ENCODE measurements at places on chromosomes 6 and 20.
A peak's percentile ranks its signal among the peaks of the same experiment; 100 is the strongest.

DNA sequence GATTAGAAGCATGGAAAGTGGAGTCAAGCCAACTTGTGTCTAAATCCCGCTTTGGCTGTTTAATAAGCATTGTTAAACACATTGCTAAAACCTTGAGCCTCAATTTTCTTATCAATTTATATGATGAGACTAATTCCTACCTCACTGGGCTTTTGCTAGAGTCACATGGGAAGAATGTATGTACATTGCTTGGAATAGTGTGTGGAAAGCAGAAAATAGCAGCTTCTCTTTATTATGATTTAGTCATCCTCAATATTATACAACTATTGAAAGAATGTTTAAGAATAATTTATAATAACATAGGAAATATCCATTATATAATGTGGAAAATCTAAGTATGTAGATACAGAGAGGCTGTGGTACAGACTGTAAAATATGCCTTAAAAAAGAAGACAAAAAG is 313.0 kb upstream of the CDYL start:
- no peak for DNase-seq

DNA sequence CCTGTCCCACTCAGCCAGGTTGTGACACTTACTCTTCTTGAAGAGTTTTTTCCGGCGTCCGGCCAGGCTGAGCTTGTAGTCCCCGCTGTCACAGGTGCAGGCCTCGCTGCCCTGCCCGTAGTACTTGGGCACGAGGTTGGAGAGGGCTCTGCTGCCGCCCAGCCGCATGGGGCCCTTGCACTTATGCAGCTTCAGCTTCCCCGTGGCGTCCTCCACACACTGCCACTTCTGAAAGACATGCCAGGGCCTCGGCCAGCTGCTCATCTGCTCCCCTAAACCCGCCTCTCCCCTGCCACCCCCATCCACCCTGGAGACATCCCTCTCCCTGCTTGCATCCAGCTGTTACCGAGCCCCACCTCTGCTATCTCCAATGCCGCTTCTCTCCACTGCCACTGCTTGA is 113.1 kb downstream of the SULF2 start:
- DNase-seq, result no peak

GRCh38 chr6:71766796-71767195 is 119.6 kb upstream of the RIMS1 start:
- no peak for DNase-seq

- no peak for DNase-seq
Observed at GRCh38 chr20:8621001-8621400, 447.9 kb upstream of the PLCB4 start.

- no peak for DNase-seq
Observed at GRCh38 chr6:168385858-168386735, 54.9 kb upstream of the SMOC2 start.

- no peak for DNase-seq
Observed at GRCh38 chr6:135667691-135668455, 170.3 kb upstream of the AHI1 start.

DNA sequence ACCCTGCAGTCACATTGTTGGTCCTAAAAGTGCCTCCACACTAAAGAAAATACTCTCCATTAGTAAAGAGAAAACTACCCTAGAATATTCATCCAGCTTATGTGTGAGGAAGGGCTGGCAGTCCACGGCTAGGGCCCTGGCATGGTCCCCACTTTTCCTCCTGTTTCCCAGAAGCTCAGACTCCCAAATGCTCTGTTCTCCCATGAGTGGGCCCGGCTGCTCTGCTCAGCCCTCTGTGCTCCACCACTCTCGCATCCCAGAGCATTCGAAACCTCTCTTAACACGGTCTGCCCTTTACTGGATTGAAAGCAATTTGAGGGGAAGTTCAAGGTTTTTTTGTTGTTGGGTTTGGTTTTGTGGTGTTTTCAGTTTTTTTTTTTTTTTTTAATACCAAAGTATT is 61.8 kb downstream of the APCDD1L start:
- DNase-seq, result no peak

DNA sequence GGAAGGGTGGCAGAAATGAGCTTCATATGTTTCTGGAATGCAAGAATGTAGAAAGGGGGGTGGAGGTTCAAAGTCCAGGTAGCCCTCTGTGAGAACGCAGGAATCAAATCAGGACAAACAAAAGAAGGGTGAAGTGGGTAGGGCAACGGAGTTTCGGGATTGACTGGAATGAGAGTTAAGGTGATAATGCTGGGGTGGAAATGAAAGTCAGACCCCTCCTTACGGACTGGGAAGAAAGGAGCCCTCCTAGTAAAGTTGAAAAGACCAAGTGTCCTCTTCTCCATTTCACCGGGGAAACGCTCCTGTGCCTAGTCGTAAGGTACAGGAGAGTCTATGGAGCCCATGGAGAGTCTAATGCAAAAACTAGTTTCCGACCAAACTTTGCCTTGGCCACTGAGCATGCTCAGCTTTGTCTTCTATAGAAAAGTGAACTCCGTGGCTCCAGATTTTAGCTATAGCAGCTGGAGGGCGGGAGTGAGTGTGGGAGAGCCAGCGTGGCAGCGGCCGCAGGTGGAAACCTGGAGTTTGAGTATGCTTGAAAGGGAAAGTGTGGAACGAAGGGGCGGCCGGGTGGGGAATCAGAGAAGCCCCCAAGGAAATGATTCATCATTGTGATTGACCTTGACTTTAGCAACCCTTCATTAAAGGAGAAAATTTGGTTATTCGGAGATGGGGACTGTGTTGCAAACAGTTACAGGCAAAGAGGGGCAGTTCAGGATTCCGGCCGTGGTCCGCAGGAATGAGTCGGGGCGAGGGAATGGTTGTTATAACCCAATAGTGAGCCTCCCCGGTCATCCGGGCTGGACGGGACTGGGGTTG is 1.3 kb upstream of the LRRC1 start:
- peak; percentile 29 for DNase-seq

GRCh38 chr20:37357481-37358365 is 11.8 kb downstream of the SRC start:
- no peak for DNase-seq

DNA sequence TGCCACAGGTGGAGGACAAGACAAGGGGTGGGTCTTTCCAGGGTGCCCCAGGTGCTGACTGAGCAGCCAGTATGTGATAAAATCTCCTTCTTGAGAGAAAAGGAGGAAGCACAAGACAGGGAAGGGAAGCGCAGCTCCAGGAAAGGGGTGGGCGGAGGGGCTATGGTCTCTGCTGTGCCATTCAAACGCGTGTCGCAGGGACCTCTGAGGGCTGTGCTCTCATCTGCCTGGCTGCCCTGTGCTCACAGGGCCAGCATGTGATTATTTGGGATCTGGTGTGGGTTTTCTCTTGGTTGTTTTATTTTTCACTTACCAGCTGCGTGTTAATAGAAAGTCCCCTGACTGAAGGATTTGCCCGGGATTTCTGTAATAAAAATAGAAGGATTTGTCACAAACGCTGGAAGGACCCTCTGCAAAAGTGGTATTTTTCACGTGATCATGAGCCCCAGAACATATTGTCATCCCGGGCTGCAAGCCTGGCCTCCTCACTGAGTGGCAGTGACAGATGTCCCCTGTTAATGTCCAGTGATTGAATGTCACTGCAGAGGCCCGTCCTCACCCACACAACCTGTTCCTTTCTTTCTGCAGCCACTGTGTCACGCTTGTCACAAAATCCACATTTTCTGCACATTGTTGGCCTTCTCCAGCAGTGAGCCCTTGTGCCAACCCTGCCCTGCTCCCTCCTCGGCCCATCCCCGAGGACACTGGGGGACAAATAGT is 35.0 kb upstream of the VSX1 start:
- no peak for DNase-seq

DNA sequence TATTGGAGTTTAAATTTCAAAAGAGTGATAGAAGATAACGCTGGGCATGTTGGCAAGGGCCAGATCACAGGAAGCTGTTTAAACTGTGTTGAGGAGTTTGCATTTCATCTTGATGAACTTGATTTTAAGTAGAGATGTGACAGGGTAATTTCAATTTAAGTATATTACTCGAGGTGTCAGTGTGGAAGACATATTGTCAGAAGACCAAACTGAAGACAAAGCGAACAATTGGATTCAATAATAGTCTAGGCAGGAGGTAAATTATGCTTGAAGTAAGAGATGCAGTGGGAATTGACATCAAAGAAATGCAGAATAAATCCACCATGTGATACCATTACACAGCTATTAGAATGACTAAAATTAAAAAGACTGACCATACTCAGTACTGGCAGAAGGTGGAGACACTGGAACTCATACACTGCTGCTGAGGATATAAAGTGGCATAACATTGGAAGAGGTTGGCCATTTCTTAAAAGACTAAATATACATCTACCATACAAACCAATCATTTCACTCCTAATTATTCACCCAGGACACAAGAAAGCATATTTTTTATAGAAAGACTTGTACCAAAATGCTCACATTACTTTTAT is 240.8 kb downstream of the ARHGAP18 start:
- no peak for DNase-seq

DNA sequence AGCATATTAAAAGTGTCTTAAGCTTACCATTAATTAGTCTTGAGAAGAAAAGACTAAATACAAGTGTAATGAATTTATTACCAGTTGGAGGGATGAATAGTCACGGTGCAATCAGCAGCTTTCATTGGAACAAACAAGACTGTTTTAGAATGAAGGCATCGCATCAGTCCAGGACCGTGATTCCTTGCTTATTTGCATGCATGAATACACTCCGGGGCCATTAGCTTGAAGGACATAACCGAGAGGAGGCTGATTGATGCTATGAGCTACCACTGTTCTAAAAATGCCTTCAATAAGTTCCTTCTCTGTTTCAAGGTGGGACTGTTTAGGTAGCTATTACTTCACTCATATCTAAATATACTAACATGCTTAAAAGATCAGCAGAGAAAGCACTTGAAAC is 17.9 kb downstream of the PROKR2 start:
- peak; percentile 43 for DNase-seq

DNA sequence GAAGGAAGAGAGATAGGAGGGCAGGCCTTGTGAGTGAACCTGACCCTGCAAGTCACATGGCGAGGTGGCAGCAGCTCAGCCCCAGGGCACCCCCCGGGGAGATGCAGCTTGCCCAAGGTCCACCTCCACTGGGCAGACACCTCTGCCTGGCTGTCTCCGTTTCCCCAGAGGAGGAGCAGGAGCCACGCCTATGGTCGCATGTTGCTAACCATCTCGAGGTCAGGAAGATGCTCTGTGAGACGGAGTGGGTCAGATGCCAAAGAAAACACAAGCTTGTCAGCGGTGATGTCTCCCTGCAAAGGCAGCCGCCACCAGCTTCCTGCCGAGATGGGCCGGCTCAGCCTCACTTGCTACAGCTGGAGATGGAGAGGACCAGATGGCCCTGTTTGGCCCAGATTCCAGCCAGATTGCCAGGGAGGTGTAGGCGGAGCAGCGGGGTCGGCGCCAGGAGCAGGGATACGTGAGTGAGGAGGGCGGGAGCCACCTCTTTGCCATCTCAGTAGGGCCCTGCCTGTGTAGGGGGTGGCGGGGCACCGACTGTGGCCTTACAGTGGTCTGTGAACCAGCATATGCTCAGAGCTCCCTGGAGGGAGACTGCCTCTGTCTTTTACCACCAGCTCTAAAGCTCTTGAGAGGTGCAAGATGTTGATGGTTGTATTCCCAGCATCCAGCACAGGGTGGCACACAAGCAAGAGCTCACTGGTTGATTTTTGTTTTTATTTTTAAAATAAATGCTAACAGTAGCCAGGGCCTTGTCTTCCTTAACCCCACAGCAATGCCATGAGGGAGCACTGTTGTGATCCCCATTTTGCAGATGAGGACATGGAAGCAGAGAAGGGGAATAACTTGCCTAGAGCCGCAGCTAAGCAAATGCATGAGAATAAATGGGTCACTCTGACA is 42.9 kb upstream of the FAM83D start:
- no peak for DNase-seq

DNA sequence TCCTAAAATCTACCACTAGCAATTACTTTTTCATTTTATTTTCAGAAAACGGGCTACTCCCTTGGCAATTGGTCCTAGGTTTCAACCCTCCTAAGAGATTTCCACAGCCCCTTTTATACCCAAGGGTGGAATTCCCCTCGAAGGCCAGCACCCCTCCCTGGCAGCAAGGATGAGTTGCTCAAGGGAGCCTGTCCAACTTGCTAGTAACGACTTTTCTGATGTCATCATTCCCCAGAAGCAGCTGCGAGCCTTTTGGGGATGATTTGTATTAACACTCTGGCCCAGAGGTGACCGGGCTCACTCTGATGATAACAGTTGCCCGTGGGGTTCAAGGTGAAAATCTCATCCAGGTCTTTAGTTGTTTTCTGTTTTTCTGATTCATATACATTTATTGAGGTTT is 30.7 kb upstream of the NAA20 start:
- DNase-seq, result no peak

DNA sequence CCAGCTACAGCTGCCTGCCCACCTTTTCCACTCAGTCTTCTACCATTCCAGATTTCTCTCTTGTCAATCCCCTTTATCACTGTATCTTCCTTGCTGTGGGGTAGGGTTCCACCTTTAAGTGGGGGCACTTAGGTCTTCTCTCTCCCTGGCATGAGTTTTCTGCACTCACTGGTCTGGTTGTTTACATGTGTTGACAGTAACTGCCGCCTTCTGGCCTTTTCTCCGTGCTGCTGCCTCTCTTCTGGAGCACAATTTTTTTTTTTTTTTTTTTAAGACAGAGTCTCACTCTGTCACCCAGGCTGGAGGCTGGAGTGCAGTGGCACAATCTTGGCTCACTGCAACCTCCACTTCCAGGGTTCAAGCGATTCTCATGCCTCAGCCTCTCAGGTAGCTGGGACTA is 12.0 kb downstream of the RNF114 start:
- DNase-seq, result no peak

DNA sequence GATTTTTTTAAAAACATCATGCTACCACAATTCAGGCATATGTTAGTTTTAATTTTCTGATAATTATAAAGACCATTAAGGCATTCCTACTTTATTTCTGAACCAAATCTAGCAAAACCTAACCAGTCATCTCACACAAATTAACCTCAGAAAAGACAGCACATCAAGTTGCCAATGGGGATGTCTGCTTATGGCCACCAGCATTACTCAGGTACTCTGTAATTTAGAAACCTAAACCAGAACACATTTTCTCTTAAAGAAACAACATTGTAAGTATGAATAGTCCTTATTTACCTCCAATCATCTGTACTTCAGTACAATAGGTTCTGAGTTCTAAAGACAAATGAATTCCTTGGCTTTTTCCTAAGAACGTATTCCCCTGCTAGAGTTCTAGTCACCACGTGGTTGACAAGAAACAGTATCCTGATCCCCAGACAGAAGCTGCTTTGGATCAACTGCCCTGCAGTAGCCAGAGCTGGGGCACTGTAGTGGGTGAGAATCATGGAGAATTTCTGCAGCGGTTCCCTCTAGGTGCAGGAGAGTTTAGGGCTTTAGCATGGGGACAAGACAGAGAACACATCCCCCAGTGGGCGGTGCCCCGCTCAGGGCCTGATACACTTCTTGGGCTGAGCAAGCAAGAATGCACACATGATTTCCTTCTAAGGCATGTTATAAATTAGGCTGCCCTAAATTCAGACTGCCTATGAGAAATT is 15.4 kb downstream of the GCLC start:
- DNase-seq, result no peak

GRCh38 chr6:130115036-130115435 is 96.7 kb downstream of the L3MBTL3 start:
- no peak for DNase-seq

- no peak for DNase-seq
Observed at GRCh38 chr20:9298906-9299305, 215.5 kb upstream of the LAMP5 start.
